ENCODE measurements at places on chromosomes 6 and 20. TPM values are rescaled to one million over a fixed set of nuclear protein-coding genes. Genes with fewer than 3 reads are reported as not detected.

DNA sequence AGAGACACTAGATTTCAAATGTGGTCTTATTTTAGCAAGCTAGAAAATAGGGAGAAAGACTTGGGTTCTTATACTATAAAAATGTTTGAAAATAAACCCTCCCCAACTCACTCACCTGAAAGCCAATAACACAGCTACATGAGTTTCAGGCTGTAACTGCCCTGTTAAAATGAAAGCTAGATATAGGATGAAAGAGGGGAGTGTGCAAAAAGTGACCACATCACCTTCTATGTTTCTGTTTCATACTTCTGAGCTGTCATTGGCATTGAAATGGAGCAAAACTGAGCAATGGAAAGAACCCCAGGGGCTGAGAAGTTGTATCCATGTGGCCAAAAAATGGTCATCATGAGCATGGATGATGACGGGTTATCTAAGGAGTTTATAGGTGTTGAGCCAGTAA is 148.1 kb upstream of the TENT5A start:
- no peaks in the 10 kb centered on the region for H3K4me1 ChIP-seq
- no peaks in the 10 kb centered on the region for H3K36me3 ChIP-seq
- H3K27me3 ChIP-seq, result no peaks in the 10 kb centered on the region
- no peak overlapping the region for H3K4me3 ChIP-seq

- H3K36me3 ChIP-seq, result no peaks in the 10 kb centered on the region
- H3K4me3 ChIP-seq, result no peak overlapping the region
- peaks cover 2% of the 10 kb centered on the region for H3K4me1 ChIP-seq
- H3K27me3 ChIP-seq, result no peaks in the 10 kb centered on the region
- H3K27ac ChIP-seq, result no peak overlapping the region
- DNase-seq, result no peak
Measured at GRCh38 chr6:44704240-44705150, 317.0 kb downstream of the CDC5L start.

- no peak overlapping the region for H3K27ac ChIP-seq
- no peaks in the 10 kb centered on the region for H3K4me1 ChIP-seq
- no peak overlapping the region for H3K4me3 ChIP-seq
- H3K27me3 ChIP-seq, result no peaks in the 10 kb centered on the region
- DNase-seq, result no peak
- no peaks in the 10 kb centered on the region for H3K36me3 ChIP-seq
Measured at GRCh38 chr6:161750686-161751085, 476.8 kb upstream of the AGPAT4 start.

DNA sequence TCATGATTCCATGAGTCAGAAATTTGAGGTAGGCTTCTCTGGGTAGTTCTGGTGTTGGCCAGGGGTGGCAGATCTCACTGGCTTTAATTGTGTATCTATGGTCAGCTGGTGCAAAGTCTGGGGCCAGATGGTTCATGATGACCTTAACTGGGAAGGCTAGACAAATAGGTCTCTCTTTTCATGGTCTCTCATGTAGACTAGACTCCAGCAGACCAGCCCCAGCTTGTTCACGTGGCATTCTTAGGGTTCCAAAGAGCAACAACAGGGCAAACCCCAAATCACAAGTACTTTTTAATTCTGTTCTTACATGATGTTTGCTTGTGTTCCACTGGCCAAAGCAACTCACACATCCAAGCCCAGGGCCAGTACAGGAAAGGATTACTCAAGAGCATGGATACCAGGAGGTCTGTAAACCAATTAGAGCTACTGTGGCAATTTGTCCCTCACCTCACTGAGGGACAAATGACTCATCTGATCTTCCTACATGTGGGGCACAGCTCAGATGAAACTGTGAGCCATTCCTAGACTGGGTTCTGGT is 79.5 kb upstream of the PBOV1 start:
- no peak for DNase-seq
- peaks cover 5% of the 10 kb centered on the region for H3K27me3 ChIP-seq
- H3K4me3 ChIP-seq, result no peak overlapping the region
- H3K36me3 ChIP-seq, result no peaks in the 10 kb centered on the region
- H3K27ac ChIP-seq, result no peak overlapping the region

GRCh38 chr6:40661726-40662125 is 74.6 kb upstream of the LRFN2 start:
- H3K4me1 ChIP-seq, result no peaks in the 10 kb centered on the region
- H3K27ac ChIP-seq, result no peak overlapping the region
- DNase-seq, result no peak

Gene NKAIN4
- not detected for total RNA-seq

DNA sequence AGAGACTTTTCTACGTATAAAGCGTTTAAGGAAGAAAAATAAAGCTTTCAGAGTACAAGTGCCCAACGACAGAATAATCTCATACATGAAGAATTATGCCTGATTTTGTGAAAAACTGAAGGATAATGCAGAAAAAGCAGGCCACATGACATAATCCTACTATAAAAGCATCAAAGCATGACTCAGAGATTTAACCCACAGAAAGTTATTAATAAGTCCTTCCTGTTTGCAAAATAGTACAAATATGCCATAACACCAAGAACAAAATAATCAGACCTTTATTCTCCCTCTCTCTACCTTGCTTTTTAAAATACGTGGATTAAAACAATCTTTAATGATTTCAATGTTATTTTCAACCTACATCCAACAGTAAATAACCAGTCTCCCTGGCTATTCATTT is 118.6 kb upstream of the BCLAF1 start:
- H3K27me3 ChIP-seq, result no peaks in the 10 kb centered on the region
- no peak overlapping the region for H3K4me3 ChIP-seq
- DNase-seq, result no peak
- H3K36me3 ChIP-seq, result no peaks in the 10 kb centered on the region
- H3K27ac ChIP-seq, result no peak overlapping the region
- H3K4me1 ChIP-seq, result no peaks in the 10 kb centered on the region

- DNase-seq, result no peak
- H3K36me3 ChIP-seq, result no peaks in the 10 kb centered on the region
- H3K27ac ChIP-seq, result no peak overlapping the region
- no peaks in the 10 kb centered on the region for H3K4me1 ChIP-seq
- no peaks in the 10 kb centered on the region for H3K27me3 ChIP-seq
- H3K4me3 ChIP-seq, result no peak overlapping the region
Measured at GRCh38 chr6:91852252-91852651, 1265.4 kb upstream of the MAP3K7 start.

Gene BIRC7
- total RNA-seq, result not detected

Gene LAMA2
- total RNA-seq, result 0.45 TPM

GRCh38 chr20:17228624-17229061 is 1.8 kb downstream of the PCSK2 start:
- H3K27me3 ChIP-seq, result peaks cover 37% of the 10 kb centered on the region
- H3K4me3 ChIP-seq, result no peak overlapping the region
- DNase-seq, result no peak
- no peak overlapping the region for H3K27ac ChIP-seq
- H3K4me1 ChIP-seq, result no peaks in the 10 kb centered on the region

DNA sequence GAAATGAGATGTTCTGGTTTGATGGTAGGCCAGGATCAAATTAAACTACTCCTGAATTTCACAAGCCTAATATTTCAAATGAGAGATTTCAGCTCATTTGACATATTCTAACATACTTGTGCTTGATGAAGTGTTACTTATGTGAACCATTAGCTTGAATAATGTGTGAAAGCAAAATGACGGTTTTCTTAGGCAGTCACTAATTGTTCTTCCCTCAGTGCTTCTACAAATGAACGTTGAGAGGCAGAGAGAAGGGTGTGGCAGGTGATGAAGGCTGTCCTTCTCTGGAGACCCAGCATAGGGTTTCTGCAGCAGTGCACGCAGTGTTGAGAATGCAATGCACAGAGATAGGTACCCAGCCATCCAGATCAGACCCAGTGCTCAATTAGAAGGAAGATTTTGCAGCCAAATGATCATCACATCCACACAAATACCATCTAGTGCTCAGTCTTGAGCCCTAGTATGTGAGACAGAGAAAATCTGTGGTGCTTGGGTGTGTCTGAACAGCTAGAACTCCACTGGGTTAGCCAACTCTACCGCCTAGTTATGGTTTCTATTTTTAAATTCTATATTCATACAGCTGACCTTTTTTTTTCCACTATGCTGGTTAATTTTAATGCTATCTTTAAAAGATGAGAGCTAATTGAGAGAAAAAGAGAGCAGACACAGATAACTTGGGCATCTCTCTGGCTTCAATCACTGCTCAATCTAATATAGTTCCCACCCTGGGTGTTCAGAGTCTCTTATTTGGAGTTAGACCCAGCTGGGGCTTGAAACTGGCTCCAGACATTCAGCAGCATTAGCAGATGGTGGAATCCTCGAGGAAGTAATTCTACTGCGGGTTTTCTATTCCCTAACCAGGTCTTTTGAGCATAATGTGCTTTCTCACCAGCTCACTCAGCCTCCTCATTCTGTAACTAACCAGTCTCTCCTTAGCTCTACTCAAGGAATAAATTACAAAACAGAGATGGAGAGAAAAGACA is 4.4 kb upstream of the MYLIP start:
- no peaks in the 10 kb centered on the region for H3K36me3 ChIP-seq
- no peak for DNase-seq
- no peak overlapping the region for H3K4me3 ChIP-seq
- no peaks in the 10 kb centered on the region for H3K27me3 ChIP-seq

GRCh38 chr20:24534282-24534681 is 64.9 kb downstream of the SYNDIG1 start:
- DNase-seq, result no peak
- H3K27ac ChIP-seq, result no peak overlapping the region
- no peaks in the 10 kb centered on the region for H3K4me1 ChIP-seq
- H3K36me3 ChIP-seq, result no peaks in the 10 kb centered on the region
- no peak overlapping the region for H3K4me3 ChIP-seq

GRCh38 chr6:113065611-113066010 is 718.5 kb downstream of the RFPL4B start:
- H3K4me1 ChIP-seq, result no peaks in the 10 kb centered on the region
- H3K4me3 ChIP-seq, result no peak overlapping the region
- H3K27ac ChIP-seq, result no peak overlapping the region
- H3K36me3 ChIP-seq, result no peaks in the 10 kb centered on the region
- DNase-seq, result no peak

DNA sequence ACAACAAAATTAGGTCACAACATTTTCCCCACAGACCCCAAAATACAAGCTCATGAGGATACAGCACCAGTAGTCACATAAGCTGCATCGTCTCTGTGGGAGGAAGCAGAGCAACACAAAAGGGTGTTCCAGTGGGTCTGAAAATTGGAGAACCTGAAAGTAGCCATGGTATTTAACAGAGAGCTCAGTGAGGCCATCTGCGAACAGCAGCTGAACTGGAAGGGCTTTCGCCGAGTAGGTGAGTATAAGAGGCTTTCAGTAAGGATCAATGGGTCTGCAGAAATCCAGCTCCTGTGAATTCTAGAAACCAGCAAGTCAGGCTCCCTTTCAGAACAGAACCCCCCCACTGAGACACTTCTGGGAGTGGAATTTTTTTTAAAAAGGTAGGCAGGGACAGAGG is 120.0 kb upstream of the RREB1 start:
- H3K36me3 ChIP-seq, result no peaks in the 10 kb centered on the region
- H3K4me3 ChIP-seq, result no peak overlapping the region

Gene GMPR
- total RNA-seq, result 0.26 TPM

Gene SRXN1
- 1.5 TPM for total RNA-seq

Gene TMEM200A
- 5.5 TPM for total RNA-seq

Gene NKAIN2
- not detected for total RNA-seq

Gene RAET1G
- total RNA-seq, result not detected

DNA sequence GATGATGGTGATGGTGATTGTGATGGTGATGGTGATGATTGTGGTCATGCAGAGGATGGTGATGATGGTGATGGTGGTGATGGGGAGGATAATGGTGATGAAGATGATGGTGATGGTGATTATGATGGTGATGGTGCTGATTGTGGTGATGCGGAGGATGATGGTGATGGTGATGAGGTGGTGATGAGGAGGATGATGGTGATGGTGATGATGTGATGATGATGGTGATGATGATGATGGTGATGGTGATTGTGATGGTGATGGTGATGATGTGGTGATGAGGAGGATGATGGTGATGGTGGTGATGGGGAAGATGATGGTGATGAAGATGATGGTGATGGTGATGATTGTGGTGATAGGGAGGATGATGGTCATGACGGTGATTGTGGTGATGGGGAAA is 333.7 kb downstream of the CDH4 start:
- H3K36me3 ChIP-seq, result no peaks in the 10 kb centered on the region
- H3K4me3 ChIP-seq, result no peak overlapping the region
- no peaks in the 10 kb centered on the region for H3K4me1 ChIP-seq

GRCh38 chr6:141976994-141977393 is 155.7 kb upstream of the GJE1 start:
- no peak overlapping the region for H3K27ac ChIP-seq
- H3K36me3 ChIP-seq, result no peaks in the 10 kb centered on the region
- no peaks in the 10 kb centered on the region for H3K4me1 ChIP-seq
- H3K27me3 ChIP-seq, result no peaks in the 10 kb centered on the region

Gene SOBP
- 0.35 TPM for total RNA-seq

DNA sequence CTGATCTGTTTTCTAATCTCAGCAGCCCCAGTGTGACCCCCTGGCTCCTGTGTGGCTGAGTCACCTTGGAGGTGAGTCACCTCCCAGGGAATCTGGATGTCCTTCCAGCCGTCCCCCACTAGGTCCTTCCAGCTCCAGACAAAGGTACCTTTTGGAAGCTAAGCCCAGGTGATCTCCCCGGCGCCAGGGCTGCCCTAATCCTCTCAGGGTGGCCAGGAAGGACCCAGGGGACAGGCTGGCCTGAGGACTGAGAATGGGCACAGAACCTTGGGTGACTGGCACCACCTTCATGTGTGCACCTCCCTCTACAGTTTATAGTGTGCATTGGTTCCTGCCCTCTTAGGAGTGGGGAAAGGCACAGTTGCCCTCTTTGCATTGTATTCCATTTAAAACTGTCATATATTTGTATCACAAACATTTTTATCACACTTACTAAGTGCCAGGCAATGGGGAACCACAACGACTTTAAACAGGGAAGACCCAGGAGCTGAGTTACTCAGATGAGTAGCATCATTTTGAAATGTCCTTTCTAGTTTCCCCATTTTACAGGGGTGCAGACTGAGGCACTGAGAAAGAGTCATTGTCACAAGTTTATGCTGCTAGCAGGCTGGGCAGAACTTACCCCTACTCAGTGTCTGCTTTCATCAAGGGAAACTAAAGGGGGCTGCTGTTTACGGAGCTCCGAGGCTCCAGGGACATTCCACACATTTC is 2.6 kb upstream of the BPIFB4 start:
- DNase-seq, result no peak
- no peak overlapping the region for H3K27ac ChIP-seq
- peaks cover 3% of the 10 kb centered on the region for H3K4me1 ChIP-seq
- H3K4me3 ChIP-seq, result no peak overlapping the region
- peaks cover 5% of the 10 kb centered on the region for H3K27me3 ChIP-seq
